H7 (cell line): ENCODE measurements at places on chromosomes 6 and 20. TPM values are rescaled to one million over a fixed set of nuclear protein-coding genes. Genes with fewer than 3 reads are reported as not detected.

DNA sequence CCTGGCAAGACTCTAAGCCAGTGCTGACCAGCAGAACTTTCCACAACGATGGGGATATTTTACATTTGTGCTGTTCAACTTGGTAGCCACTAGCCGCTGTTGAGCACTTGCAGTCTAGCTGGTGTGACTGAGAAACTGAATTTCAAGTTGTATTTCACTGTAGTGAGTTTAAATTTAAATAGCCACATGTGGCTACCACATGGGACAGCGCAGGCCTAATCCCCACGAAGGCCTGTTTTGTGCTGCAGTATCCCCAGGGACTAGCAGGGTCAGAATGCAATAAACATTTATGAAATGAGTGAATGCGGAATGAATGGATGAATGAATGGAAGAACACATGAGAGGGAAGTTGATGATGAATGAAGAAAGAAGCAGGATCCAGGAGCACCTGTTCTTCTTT lies 115.8 kb downstream of the TRERF1 start:
- DNase-seq, result no peak

GRCh38 chr6:157579467-157580031 lies 198.6 kb downstream of the ZDHHC14 start:
- no peak for DNase-seq

TTLL9 gene
- 0.14 TPM in 1 of 2 replicates, not detected in the other for total RNA-seq

GRCh38 chr6:168686029-168686738 lies 245.2 kb downstream of the SMOC2 start:
- DNase-seq, result no peak

LPIN3 gene
- total RNA-seq, result 4.5 and 6.7 TPM in 2 replicates

DNA sequence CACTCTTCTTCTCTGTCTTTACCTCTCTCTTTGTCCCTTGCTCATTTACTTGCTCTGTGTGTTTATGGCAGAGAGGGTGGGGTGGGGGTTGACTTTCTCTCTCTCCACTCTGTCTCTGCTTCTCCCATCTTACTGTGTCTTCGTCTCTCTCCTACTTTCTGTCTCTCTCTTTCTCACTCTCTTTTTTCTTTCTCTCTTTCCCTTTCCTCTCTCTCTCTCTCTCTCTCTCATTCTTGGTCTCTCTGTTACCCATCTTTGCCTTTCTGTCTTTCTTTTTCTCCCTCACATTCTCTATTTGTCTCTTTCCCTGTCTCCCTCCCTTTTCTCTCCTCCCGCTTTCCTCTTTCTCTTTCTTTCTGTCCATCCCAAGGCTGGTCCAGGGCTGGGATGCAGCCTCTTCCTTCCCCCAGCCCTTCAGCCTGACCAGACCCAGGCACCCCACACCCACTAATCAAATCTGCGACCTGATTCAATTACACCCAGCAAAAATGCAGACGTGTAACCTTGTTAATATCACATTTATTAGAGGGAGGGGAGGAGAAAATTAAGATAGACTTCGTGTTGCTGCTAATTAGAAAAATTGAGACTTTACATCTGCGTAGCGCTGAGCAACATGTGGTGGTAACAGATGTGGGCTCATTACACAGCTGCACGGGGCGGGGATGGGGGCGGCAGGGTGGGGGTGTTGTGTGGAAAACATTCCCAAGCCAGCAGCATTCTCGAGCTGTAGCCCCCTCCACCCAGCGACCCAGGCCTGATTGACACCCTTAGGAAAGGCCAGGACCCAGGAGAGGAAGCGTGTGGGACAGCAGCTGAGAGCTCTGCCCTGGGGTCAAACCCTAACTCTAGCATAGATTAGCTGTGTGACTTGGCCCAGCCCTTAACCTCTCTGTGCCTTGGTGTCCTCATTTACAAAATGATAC lies 124.9 kb upstream of the MAFB start:
- DNase-seq, result no peak

DNA sequence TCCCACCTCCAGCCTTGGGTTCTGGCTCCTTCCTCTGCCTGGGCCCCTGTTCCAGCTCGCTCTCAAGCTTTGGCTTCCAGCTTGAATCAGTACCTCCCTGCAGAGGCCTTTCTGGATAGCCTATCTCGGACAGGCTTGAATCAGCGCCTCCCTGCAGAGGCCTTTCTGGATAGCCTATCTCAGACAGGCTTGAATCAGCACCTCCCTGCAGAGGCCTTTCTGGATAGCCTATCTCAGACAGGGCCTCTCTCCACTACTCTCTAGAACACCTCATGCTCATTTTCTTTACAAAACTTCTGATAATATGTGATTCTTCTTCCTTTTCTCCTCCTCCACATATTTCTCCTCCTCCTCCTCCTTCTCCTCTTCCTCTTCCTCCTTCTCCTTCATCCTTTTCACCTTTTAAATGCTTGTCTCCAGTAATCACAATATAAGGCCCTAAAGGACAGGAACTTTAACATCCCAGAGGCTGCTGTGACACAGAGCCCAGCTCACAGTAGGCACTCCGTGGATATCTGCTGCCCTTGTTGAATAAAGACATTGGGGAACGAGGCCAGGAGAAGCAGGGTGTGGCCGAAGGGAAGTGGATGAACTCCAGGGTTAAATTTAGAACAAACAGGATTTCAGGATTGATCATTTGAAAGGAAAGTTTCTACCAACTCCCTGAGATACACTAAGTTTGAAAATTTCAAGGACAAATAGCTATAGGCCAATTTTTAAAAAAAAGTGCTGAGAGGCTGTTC lies 9.3 kb upstream of the RPS6KA2 start:
- DNase-seq, result no peak

SLC44A4 gene
- 0.42 and 0.48 TPM in 2 replicates for total RNA-seq

GRCh38 chr20:60808701-60809100 lies 443.4 kb upstream of the CDH4 start:
- no peak for DNase-seq

DNA sequence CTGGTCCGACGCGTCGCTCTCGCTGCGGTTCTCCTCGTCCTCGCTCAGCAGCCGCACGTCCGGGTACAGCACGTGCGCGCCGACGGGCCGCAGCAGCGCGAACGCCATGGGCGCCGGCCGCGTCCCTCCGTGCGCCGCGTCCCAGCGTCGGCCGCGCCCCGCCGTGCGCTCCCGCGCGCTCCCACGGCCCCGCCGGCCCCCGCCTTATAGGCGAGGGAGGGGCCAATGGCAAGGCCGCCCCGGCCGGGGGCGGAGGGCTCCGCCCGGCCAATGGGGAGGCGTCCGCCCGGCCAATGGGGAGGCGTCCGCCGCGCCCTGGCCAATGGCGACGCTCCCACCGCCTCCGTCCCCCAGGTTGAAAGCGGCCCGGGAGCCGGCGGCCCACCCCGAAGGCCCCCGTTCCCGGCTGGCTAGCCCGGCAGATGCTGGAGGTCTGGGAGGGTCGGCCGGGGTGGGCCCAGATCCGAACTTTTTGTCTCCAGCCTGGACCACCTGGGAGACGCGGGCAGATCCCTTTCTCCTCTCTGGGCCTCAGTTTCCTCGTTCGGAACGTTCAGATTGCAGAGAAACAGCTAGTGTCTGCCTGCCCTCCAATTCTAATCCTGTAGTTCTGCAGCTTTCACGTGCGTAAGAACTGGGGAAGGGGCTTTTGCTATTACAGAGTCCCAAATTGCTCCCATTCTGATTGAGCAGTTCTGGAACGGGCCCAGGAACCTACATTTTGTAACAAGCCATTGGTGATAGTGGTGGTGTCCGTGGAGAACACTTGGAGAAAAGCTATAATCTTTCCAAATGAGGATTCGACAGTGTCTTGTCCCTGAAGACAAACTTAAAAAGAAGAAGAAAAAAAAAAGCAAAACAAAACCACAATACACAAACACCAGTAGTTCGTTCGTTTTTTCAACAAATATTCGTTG lies at the start of gene TCF15:
TSS of gene TCF15 (minus strand) at position 180 of the 917 bp plus-strand sequence. CDS start at position 108, 72 bp downstream.
- peak; percentile 100 for DNase-seq

GRCh38 chr20:9498322-9498721 lies 16.1 kb upstream of the LAMP5 start:
- DNase-seq, result no peak

WFDC10B gene
- 0.52 TPM in 1 of 2 replicates, not detected in the other for total RNA-seq

DNA sequence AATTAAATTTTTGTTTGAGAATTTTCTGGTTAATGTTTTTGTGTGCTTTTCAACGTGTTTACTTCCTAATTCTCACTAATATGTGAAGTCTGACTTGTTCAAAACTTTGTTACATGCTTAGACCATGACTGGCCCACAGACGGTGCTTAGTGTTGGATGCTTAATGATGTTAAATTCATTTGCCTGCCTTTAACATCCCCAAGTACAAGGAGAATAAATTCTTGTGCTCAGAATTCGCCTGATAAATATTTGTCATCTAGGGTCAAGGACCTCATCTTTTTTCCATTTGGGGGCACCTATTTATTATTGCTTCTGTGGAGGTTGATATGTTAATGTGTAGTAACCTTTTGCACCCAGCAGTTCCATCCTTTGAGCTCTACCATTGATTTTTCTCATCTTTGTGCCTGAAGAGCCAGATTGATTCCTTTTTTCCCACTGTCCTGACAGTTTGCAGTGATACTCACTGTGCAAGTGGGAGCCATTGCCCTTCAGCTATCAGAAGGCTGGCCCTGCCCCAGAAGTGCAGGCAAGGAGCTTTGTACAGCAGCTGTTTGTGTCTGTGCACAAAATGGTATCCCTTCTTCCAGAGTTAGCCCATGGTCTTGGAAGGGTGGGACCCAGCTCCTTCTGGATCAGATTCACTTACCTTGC lies 170.8 kb downstream of the PDE7B start:
- DNase-seq, result no peak
